Astrocyte (in vitro differentiated cells and primary cell): ENCODE measurements at places on chromosomes 16 and 17. TPM values are rescaled to one million over a fixed set of nuclear protein-coding genes. Genes with fewer than 3 reads are reported as not detected.

The MPV17L gene
- 0.65 and 0.73 TPM in 2 replicates for total RNA-seq

The SYNGR3 gene
- 4.8 and 6.0 TPM in 2 replicates for total RNA-seq

The PLCG2 gene
- total RNA-seq: 3.1 and 5.3 TPM in 2 replicates

The C1QTNF1 gene
- total RNA-seq: 1.8 and 2.2 TPM in 2 replicates

The NPTX1 gene
- 0.43 and 0.48 TPM in 2 replicates for total RNA-seq

The CDC42EP4 gene
- total RNA-seq: 13.0 and 15.8 TPM in 2 replicates

The CDH8 gene
- 13.2 and 17.5 TPM in 2 replicates for total RNA-seq

The ZNF207 gene
- 148 and 168 TPM in 2 replicates for total RNA-seq

The CCL1 gene
- not detected in 2 replicates for total RNA-seq

The RPL27 gene
- total RNA-seq: 993 and 1,032 TPM in 2 replicates

The KRT35 gene
- not detected in 2 replicates for total RNA-seq

The TBC1D3D gene
- total RNA-seq: 0.36 and 0.43 TPM in 2 replicates

The ZC3H18 gene
- total RNA-seq: 31.6 and 32.8 TPM in 2 replicates

The EIF3CL gene
- total RNA-seq: 18.2 and 58.5 TPM in 2 replicates

The BCKDK gene
- total RNA-seq: 44.9 and 47.7 TPM in 2 replicates

The NIP7 gene
- 34.3 and 35.7 TPM in 2 replicates for total RNA-seq

The SLC13A2 gene
- total RNA-seq: not detected in 2 replicates

The HSPB9 gene
- total RNA-seq: not detected in 2 replicates

The NUPR1 gene
- total RNA-seq: 3.8 and 9.5 TPM in 2 replicates

The ADGRG3 gene
- total RNA-seq: not detected in 2 replicates

The GSDMA gene
- total RNA-seq: not detected in 2 replicates

The KREMEN2 gene
- total RNA-seq: 7.5 and 8.0 TPM in 2 replicates

The DPEP2 gene
- not detected in 2 replicates for total RNA-seq

The TK1 gene
- 5.2 and 7.5 TPM in 2 replicates for total RNA-seq

The BTBD17 gene
- not detected in 2 replicates for total RNA-seq

The SLFN14 gene
- total RNA-seq: not detected in 2 replicates

The TBC1D26 gene
- total RNA-seq: 0.14 and 0.77 TPM in 2 replicates

The CSNK1D gene
- total RNA-seq: 146 and 153 TPM in 2 replicates

The EFCAB5 gene
- 1.00 and 1.5 TPM in 2 replicates for total RNA-seq
